ENCODE measurements at places on chromosomes 1 and 21.

DNA sequence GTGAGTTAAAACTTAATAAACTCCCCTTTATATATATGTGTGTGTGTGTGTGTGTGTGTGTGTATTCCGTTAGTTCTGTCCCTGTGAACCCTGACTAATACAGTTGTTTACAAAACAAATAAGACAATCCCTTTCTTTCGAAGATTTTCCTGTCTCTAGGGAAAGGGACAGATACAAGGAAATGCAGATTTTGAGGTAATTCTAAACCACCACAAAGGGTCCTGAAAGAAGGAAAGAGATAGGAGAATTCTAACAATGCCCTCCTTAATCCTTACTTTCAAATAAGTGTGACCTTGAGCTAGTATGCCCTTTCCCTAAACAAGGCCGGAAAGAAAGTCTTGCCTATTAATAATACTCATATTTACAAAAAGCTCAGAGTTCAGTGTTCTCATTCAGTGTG lies 164.8 kb upstream of the COL11A1 start:
- no peak for DNase-seq

DNA sequence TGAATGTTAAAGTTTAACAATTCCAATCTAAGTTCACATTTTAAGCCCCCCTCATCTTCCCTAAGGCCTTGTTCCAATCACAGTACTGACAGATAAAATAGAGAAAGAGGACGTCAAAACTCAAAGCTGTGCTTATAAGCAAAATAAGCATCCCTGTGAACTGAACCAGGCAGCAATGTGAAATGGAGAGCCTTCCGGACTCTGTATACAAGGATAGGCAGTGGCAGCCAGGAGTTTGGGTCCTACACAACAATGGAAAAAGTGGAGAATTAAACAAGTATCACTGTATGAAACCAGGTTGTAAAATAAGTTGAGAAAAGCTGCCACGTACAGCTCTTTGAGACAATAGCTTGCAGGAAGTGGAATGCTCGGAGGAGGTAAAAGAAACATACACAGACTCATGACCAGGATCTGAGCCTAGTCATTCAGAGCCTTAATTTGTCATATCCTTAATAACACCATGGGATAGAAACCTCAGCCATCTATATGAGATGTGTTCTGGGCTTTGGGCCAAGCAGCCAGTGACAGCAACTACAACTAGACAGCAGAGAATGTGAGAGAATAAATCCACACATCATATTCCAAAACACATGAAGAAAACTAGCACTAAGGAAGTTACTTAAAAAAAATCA lies 55.2 kb upstream of the PALMD start:
- DNase-seq: no peak

- no peak for DNase-seq
Measured at GRCh38 chr1:7543718-7544090, 227.4 kb upstream of the VAMP3 start.

DNA sequence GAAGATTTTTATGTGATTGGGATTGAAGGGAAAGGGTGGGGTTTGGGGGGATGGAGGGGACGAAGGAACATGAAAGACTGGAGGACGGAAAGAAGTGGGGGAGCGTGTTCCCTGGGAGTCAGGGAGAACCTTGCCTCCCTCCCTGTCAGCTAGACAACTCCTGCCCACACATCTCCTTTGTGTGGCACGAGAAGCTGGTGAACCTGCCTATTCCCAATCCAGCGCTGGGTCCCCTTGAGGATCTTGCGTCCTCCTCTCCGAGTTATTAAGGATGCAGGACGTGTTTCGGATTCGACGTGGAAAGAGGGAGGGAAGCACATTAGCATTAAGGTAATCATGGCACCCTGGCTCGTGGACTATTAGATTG lies 1.4 kb downstream of the LRRC7 start:
- no peak for DNase-seq

DNA sequence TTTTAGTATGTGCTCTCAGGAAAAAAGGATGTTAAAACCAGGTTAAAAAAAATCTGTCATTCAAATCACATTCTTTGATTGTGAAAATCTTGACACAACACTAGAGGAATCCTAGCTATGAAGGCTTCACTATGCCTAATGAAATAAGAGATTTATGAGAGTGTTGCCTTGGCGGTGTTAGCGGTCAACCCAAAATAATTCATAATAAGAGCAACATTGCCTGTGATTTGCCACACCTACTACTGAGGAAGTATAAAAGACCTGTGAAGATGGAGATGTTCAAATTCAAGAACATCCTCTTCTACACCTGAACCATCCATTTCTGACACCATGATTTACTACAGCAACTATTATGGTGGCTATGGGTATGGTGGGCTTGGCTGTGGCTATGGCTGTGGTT lies at the start of gene KRTAP20-1:
TSS of gene KRTAP20-1 (plus strand) at position 301 of the 400 bp plus-strand sequence. CDS start at position 331, 30 bp downstream.
- no peak for DNase-seq

DNA sequence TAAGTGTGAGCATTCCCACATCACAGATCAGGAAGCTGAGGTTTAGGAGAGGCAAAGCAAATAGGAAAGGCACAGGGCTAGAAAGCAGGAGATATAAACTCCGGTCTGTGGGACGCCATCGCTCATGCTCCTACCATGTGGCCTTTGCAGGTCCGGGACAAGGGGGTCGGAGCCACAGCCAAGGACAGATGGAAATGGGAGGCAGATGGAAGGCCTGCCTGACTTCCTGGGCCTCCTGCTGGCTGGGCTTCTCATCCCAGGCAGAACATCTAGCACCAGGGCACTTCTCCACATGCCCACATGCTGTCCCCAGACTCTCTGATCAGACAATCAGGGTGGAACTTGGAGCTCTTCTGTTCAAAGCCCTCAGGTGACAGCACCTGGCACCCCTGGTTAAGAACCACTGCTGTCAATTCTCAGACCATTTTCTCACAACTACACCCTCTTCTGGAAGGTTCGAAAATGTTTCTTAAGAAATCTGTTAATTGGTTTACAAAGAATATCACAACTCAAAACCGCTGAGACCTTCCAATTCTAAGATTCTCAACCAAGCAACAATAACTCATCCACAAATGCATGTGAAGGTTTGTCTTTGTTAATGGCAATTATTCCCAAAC lies 173.3 kb upstream of the EDN2 start:
- DNase-seq: no peak

DNA sequence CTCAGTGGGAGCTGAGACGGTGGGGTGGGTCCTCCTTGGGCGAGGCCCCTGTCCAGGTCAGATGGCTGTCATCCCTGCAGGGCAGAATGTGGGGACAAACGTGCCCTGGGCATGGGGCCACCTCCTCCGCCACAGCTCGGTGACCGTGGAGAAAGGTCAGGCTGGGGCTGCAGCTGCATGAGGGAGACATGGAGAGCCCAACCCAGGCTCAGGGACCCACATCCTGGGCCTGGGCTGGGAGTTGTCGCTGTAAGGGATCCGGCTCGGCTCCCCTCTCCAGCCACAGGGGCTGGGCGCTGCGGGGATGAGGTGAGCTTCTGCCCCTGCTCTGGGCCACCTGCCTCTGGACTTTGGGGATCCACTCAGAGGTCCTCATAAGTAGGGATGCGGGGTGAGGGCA lies 518 bp upstream of the PLCH2 start:
- no peak for DNase-seq

DNA sequence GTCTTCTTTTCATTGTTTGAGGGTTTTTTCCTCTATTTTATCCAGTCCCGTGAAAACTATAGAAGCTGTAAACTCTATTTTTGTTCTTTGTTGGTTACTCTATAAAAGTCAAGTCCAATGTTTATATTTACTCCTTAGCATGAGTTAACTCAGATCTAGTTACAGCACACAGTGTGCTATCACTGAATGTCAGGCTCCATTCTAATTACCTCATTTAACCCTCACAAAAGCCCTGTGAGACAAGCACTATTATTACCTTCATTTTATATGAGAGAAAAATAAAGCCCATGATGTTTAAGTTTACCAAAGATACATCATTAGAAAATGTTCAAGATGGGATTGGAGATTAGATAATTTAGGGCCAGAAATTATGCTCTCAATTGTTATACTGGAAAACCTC lies 251.4 kb upstream of the SNX7 start:
- DNase-seq: no peak

DNA sequence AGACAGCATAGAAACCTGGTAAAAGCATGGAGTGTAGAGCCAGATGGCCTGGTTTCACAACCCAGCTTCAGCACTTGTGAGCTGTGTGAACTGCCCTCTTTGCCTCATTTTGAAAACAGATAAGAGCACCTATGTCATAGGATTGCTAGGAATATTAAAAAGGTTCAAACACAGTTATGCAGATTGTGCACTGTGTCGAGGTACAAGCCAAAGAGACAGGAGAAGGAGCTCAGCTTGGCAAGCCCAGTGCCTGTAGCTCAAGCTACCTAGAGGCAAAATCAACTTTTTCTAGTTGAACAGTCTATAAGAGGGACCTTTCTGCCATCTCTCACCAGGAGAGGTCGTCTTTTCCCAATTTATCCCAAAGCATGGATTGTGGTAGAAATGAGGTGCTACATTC lies 5.0 kb downstream of the CHODL start:
- DNase-seq: no peak

GRCh38 chr1:229340496-229340895 lies 2.4 kb downstream of the CCSAP start:
- no peak for DNase-seq

GRCh38 chr1:157107702-157108101 lies 8.1 kb upstream of the ETV3L start:
- no peak for DNase-seq

GRCh38 chr1:71294178-71294577 lies 213.3 kb upstream of the ZRANB2 start:
- DNase-seq: no peak

DNA sequence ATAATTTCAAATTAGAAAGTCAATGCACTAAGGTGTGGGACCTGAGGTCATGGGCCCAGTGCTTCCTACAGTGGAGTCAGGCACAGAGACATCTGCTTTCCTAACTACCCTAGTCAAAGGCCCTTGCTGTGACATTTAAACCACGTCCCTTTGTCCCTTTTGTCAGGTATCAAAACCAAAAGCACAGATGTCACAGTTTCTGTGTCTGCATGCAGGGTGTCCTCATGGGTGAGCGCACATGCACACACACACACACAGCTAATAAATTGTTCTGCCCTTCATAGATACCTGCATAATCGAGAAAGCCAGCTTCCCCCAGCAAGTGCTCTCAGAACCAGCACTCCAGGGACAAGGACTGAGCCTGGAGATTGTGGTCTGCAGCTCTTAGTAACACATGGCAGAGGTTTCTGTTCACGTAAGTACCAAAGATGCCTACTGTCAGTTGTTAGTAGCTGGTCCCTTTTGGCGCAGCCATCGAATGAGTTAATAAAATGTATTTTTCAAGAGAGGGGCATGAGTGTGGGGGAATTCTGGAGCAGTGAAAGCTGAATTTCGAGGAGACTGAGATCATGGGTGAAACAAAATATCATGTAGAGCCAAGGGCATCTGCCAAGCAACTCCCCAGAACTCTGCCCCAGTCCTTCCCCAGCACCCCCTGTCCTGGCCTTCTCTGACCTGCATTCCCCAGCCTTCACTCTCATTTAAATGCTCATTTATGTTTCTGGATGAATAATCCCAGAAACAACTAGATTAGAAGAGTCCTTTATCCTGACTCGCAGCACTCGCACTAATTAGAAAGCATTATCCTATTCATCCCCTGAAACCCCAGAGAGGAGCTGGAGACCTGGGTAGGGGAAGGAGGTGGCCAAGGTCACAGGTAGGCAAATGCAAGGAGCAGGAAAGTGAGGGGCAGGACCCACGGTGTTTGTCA lies 25.5 kb downstream of the TNR start:
- DNase-seq: no peak

DNA sequence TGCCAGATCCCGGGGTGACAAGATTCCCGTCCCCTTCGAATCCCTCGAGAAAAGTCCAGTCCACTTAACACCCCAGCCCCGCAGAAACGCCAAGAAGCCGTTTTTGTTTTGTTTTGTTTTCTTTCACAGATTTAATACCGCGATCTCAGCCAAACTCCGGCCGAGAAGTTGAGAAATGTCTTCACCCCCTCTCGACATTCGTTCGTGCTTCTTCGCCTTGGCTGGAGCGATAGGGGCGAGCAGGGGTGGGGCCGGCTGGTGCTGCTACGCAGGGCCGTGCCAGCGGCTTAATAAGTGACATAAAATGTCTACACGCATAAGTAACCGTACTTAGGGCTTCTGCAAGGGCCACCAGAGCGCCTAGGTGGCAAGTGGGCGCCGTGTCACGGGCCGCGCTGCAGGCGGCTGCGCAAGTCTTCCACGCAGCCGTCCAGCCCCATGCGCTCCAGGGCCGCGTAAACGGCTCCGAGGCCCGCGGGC lies 4.9 kb downstream of the TNFRSF25 start:
- no peak for DNase-seq

- no peak for DNase-seq
Measured at GRCh38 chr1:161080441-161081405, 8.6 kb downstream of the NECTIN4 start.

DNA sequence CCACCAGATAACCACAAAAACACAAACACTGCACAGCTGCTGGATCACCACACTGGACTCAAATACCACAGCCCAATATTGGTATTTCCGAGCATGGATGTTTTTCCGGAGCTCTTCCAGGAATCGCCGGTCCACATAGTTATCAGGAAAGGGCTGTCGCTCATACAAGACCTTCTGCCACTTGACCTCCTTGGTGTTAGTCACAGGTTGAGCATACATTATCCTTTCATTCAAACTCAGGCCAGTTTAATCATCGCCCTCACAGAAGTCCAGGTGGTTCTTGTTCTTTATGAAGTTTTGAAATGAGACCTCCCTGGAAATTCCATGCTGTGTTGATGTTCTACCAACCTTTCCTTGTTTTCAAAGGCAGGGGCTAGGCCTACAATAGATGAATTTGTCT lies 1.5 kb downstream of the PIGC start:
- no peak for DNase-seq

GRCh38 chr1:217063172-217063908 lies 340.1 kb upstream of the ESRRG start:
- no peak for DNase-seq

GRCh38 chr1:24896176-24896575 lies 33.9 kb downstream of the RUNX3 start:
- DNase-seq: no peak

DNA sequence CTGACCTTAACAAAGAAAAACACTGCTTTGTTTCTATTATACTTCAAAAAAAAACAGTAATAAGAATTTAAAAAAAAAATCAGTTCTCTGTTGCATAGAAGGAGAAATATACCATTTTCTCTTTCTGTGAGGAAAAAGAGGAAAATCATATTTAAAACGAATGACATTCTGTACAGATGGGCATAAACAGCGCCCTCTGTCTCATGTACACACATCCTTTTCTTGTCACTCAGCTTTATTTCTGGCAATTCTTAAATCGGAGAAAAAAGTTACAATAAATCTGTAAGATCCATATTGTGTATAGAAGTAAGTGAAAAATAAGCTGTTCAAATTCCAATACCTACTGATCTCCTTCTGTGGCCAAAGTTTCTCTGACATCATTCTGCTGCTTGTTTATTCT lies 245.4 kb downstream of the SMYD3 start:
- DNase-seq: no peak

DNA sequence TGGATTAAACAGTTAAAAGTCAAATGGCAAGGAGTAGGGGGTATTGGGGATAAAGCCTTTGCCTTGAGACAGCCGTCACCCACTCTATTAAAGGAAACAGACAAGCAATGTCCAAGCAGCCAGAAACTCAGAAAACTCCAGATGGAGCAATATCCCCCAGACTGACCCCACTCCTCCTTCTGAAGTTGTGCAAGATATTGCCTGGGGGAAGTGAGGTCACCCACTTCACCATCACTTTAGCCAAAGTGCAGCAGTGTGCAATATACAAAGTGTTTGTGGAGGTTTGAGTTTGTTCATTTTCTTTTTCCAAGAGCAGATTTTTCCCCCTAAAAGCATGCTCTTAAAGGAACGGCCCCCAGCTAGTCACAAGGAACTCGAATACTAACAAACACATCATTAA lies 125.1 kb downstream of the ETS2 start:
- no peak for DNase-seq

Measured in SK-N-MC (cell line).